Caco-2 (cell line): ENCODE measurements at places on chromosomes 1 and 21.

GRCh38 chr1:54499360-54500106, 48.5 kb upstream of the ACOT11 start:
- peak; percentile 50 for DNase-seq
- peak overlapping the region; percentile 32 for H3K4me3 ChIP-seq
- peaks cover 3% of the 10 kb centered on the region; the same call in 1 of the 2 replicates for H3K4me1 ChIP-seq
- H3K36me3 ChIP-seq: no peaks in the 10 kb centered on the region
- H3K27me3 ChIP-seq: no peaks in the 10 kb centered on the region

DNA sequence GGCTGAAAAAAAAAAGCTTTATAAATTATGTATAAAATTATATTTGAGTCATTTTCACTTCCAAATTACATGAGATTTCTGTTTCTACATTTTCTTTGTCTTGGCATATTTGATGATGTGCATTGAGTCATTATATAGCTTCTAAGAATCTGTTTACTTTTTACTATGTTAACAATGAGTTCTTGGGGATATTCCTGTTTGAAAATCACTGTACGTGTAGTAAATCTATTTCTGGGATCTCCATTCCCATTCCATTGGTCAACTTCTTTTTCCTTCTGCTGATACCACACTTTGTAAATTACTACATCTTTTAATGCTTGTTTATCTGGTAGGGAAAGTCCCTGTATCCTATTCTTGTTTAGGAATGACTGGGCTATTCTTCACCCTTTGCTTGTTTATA, 43.6 kb downstream of the TNFRSF9 start:
- H3K36me3 ChIP-seq: no peaks in the 10 kb centered on the region
- H3K4me1 ChIP-seq: no peaks in the 10 kb centered on the region
- no peaks in the 10 kb centered on the region for H3K27me3 ChIP-seq
- H3K27ac ChIP-seq: no peak overlapping the region
- no peak overlapping the region for H3K4me3 ChIP-seq

DNA sequence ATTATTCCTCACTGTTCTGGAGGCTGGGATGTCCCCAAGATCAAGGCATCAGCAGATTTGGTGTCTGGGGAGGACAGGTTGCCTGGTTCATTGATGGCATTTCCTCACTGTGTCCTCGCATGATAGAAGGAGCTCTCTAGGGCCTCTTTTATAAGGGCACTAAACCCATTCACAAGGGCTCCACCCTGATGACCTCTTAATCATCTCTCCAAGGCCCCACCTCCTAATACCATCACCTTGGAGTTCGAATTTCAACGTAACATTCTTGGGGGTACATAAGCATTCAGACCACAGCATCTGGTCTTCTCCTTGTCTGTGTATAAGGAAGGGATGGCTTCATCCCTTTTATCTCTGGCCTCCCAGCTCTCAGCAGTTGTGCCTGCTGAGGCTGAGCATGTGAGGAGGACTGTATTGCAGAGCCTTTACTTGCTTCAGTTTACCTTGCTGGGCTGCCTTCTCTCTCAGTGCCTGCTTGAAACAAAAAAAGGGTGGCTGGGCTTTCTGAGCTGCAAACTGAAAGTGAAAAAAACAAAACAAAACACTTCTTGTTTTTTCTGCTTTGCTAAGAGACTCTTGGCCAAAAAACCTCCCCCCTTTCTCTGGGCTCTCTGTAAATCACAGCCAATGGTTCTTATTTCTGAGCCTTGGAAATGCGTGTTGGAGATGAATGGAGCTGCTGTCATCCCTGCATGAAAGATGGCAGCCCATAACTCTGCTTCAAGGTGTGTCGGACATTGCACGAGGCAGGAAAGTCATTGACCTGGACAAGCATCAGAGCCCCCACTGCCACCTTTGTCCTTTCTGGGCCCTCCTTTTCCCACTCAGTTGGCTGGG, 75.8 kb downstream of the RHOU start:
- no peaks in the 10 kb centered on the region for H3K36me3 ChIP-seq
- H3K4me1 ChIP-seq: peaks cover 20% of the 10 kb centered on the region
- no peak for DNase-seq
- H3K27me3 ChIP-seq: no peaks in the 10 kb centered on the region
- no peak overlapping the region for H3K4me3 ChIP-seq

GRCh38 chr1:47837866-47838561, 159.2 kb downstream of the TRABD2B start:
- no peaks in the 10 kb centered on the region for H3K27me3 ChIP-seq
- peak overlapping the region; percentile 23 for H3K27ac ChIP-seq
- H3K36me3 ChIP-seq: no peaks in the 10 kb centered on the region
- no peak for DNase-seq

DNA sequence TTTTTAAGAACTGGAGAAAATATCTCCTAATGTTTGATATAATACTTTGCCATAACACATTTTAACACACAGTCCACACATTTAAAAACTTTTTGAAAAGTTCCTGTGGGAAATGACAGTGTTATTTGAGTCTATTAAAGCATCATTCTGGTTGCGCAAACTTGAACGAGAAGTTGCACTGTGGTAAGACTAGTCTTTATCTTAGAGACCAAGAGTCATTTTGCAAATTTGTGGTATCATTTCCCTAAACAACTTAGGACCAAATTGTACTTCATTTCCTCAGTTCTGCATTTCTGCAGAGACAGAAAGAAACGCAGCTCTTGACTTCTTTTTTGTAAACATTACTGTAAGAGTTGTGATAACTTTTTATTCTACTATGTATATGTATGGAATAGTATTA, at the start of gene RGS18:
TSS of gene RGS18 (plus strand) at position 282 of the 400 bp plus-strand sequence. CDS start 176 bp downstream, outside the sequence.
- H3K27me3 ChIP-seq: no peaks in the 10 kb centered on the region
- H3K36me3 ChIP-seq: no peaks in the 10 kb centered on the region
- DNase-seq: no peak
- H3K27ac ChIP-seq: no peak within 1 kb of the TSS
- no peaks in the 10 kb centered on the region for H3K4me1 ChIP-seq
- no peak within 1 kb of the TSS for H3K4me3 ChIP-seq

DNA sequence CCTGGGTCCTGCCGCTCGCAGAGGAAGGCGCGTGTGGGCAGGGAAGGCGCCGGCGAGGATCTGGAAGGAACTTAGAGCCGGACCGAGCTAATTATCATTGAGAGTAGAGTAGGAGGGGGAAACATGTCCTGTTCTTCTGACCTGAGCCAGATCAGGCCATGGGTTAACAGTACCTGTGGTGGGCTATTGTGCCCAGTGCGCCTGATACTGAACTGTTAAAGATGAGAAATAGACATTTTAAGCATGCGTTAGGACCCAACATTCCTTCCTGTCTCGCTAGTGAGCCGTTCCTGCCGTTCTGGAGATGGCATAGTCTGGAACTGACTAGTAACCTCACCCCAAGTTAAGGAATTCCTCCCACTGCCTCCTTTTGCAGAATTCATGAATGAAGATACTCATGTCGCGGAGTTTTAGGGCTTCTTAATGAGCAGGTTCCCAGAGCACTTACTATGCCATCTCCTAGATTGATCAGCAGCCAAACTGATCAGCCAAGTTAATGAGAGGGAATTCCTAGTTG, 870 bp downstream of the STRIP1 start:
- H3K27ac ChIP-seq: peak overlapping the region; percentile 90
- peaks cover 1% of the 10 kb centered on the region; the same call in 1 of the 2 replicates for H3K36me3 ChIP-seq
- H3K27me3 ChIP-seq: no peaks in the 10 kb centered on the region

DNA sequence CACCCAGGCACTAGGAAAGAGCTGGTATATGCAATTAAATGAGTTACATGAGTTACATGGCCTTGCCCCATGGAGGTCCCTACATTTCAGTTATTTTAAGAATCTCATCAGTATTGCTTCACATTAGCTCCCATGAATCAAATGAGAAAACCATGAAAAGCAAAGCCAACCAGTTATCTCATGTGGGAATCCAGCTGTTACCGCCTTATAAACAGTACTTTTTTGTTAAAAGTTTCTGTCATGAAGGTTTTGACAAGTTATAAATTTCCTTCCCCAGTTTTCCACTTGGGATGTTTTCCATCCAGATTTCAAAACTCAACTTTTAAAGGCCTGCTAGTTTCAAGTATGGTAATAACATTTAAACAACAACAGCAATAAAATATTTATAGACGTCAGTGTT, 544.8 kb downstream of the NUF2 start:
- DNase-seq: no peak
- H3K4me1 ChIP-seq: no peaks in the 10 kb centered on the region
- no peak overlapping the region for H3K4me3 ChIP-seq
- no peaks in the 10 kb centered on the region for H3K36me3 ChIP-seq

GRCh38 chr1:100168051-100168450, 10.0 kb downstream of the LRRC39 start:
- no peak overlapping the region for H3K27ac ChIP-seq
- no peaks in the 10 kb centered on the region for H3K27me3 ChIP-seq
- no peak overlapping the region for H3K4me3 ChIP-seq
- no peaks in the 10 kb centered on the region for H3K4me1 ChIP-seq

DNA sequence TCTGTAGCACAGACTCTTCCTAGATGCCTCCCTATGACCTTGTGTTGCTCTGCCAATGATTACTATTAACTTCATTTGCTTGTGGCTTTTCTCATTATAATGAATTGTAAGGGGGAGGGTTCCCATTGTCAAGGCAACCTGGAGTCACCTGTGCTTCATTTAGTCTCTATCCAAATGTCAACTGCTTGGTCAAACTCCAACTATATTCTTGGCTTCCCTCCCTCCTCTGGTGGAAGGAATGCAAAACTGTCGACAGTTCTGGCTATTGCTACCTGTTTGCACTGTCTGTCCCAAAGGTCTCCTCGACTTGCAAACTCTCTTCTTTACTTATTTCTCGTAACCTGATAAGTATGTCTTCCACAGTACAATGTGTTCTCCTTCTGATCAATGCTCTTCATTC, 100.3 kb downstream of the CACNA1E start:
- H3K4me3 ChIP-seq: no peak overlapping the region
- peak; percentile 51 for DNase-seq
- H3K4me1 ChIP-seq: no peaks in the 10 kb centered on the region

DNA sequence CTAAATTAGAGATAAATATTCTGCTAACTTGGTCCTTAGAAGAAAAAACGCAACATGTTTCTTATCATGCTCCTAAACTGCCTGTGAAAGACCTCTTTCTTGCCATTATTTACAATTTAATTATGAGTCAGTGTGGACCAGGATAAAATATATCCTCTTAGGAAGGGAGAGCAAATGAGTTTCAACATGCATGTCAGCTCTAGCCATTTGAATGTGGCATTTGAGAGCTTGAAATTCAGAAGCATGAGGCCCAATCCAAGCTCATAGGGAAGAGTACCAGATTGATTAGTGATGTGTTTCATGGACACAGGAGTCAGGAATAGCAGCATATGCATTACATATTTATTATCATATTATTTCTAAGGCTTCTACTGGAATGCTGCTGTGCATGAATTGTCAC, 39.3 kb downstream of the TBX15 start:
- no peak overlapping the region for H3K27ac ChIP-seq
- DNase-seq: no peak
- H3K4me1 ChIP-seq: no peaks in the 10 kb centered on the region
- H3K4me3 ChIP-seq: no peak overlapping the region
- no peaks in the 10 kb centered on the region for H3K36me3 ChIP-seq

- no peaks in the 10 kb centered on the region for H3K36me3 ChIP-seq
- no peak overlapping the region for H3K27ac ChIP-seq
- H3K4me3 ChIP-seq: peak overlapping the region; percentile 58
These were observed 1.5 kb upstream of the BATF3 start for GRCh38 chr1:212700892-212701819.

- H3K4me1 ChIP-seq: no peaks in the 10 kb centered on the region; the same call in 1 of the 2 replicates
- no peaks in the 10 kb centered on the region for H3K27me3 ChIP-seq
- no peaks in the 10 kb centered on the region for H3K36me3 ChIP-seq
- DNase-seq: no peak
- H3K27ac ChIP-seq: no peak overlapping the region
These were observed 29.8 kb downstream of the GPA33 start for GRCh38 chr1:167060141-167061072.

DNA sequence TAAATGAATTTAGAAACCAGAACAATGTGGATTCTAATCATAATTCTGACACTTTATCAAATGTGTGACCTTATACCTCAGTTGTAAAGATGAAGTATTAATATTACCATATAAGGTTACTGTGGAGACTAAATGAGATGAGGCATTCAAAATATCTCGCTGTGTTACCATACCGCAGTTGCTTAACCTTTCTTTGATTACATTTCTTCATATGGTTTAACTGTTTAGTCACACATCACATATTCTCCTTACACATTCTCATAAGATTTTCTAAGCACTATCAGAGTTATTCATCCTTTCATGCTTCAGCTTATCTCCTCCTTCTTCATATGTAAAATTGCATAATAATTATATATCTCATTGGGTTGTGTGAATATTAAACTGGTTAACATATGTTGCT, 88.9 kb downstream of the LRRC53 start:
- H3K4me3 ChIP-seq: no peak overlapping the region
- H3K36me3 ChIP-seq: no peaks in the 10 kb centered on the region
- no peaks in the 10 kb centered on the region for H3K27me3 ChIP-seq
- no peaks in the 10 kb centered on the region for H3K4me1 ChIP-seq

DNA sequence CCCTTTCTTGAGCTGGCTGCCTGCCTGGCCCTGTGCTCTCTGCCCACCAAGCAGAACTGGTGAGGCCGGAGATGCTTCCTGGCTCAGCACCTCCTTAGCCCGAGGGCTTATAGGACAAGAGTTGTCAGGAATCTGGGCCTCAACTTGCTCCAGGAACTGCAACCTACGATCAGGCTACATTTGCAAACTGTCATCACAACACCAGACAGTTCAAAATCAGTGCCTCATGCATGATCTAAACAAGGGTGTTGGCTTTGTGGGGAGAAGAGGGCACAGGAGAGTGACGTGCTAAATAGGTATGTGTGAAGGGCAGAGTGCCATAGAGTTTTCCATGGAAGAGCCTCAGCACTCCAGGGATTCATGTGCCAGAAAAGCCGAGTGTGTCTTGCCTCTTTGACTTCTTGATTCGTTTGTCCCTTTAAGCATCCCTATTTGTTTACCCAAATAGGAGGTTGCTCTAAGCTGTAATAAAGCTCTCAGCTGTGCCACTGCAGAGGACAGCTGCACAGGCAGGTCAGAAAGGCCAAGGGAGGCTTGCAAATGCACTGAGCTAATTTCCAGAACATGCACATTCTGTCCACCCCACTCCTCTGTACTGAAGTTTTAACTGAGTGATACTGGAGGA, 30.2 kb upstream of the NEK2 start:
- H3K36me3 ChIP-seq: no peaks in the 10 kb centered on the region
- H3K4me3 ChIP-seq: no peak overlapping the region
- no peak for DNase-seq
- no peaks in the 10 kb centered on the region for H3K27me3 ChIP-seq
- H3K27ac ChIP-seq: no peak overlapping the region

GRCh38 chr1:150981177-150981804, 801 bp upstream of the ANXA9 start:
- H3K4me3 ChIP-seq: no peak overlapping the region
- DNase-seq: peak; percentile 91
- H3K27ac ChIP-seq: peak overlapping the region; percentile 93
- H3K27me3 ChIP-seq: no peaks in the 10 kb centered on the region

GRCh38 chr1:171055966-171056643, 34.6 kb upstream of the FMO3 start:
- no peak for DNase-seq
- no peaks in the 10 kb centered on the region for H3K36me3 ChIP-seq
- H3K27me3 ChIP-seq: no peaks in the 10 kb centered on the region; the same call in 1 of the 2 replicates
- H3K4me3 ChIP-seq: no peak overlapping the region
